Activated CD4-positive, alpha-beta T cell treated with anti-CD3 and anti-CD28 coated beads for 24 hours (primary cell): ENCODE measurements at places on chromosomes 4 and X.

- DNase-seq: no peak
Observed at GRCh38 chrX:50721764-50722521, 92.1 kb downstream of the SHROOM4 start.

- peak; percentile 73 for DNase-seq
Observed at GRCh38 chrX:11758400-11759171, 549 bp downstream of the MSL3 start.

GRCh38 chr4:24659241-24659961, 75.0 kb upstream of the DHX15 start:
- DNase-seq: no peak

DNA sequence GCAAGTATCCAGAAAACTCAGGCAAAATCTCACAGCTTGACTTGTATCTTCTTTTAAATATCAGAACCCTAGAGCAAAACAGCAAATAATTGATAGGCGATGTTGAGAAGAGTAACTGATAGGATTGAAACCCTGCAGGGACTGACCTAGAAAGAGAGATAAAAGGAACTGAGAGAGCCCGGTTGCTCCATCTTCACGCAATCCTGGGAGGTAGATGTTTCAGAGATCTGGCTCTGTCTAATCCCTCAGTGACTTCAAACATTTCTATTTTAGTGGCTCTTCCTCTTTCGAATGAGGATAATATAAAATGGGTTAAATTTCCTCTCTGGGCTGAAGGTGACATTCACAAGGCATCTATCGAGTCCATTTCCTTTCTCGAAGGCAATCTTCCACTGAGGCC, 39.3 kb upstream of the RPL34 start:
- no peak for DNase-seq

DNA sequence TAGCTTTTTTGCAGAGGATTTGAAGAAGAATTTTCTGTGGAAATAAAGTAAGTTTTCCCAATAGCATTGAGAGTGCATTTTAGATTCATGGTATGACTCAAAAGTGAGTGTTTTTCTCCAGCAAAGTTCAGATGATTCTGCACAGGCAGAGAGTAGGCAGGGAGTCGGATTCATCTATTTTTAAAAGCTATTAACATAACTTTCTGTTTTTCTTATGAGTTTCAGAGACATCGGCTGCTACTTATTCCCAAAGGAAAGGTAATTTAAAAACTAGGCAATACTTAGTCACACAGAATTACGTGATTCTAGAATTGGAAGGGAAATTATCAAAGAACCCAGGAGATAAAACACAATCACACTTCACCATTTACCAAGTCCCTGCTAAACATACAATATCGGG, 4.4 kb downstream of the CCDC110 start:
- DNase-seq: no peak

DNA sequence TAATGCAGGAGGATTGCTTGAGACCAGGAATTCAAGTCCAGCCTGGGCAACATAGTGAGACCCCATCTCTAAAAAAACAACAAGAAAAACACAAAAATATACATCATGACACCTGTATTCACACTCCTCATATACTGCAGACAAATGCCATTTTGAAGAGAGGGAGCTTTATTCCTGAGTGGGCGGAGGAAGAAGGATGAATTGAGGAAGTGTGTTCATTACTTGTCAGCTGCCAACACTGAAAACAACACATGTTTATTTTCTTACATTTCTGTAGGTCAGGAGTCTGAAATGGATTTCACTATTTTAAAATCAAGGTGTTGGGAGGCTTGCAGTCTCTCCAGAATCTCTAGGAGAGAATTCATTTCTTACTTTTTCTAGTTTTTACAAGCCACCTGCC, 47.2 kb upstream of the CD99 start:
- DNase-seq: no peak

- no peak for DNase-seq
Observed at GRCh38 chrX:112270991-112271390, 188.4 kb upstream of the TRPC5 start.

- DNase-seq: no peak
Observed at GRCh38 chrX:6299724-6300123, 71.1 kb upstream of the NLGN4X start.

DNA sequence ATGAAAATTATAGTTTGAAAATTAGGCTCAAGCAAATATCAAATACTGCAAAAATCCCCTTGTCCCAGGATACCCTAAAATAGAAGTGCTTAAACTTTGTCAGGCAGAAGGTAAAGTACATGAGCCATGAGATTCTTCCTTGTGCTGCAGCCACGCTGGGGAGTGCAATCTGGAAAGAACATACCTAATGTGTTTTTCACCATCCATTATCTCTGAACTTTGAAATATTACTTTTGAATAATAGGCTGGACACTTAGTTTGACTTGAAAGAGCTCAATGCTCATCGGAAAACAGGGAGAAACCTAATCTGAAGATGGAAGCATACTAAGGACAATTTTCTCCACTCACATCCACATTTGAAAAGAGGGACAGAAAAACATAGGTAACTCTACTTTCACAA, 18.9 kb downstream of the THAP9 start:
- DNase-seq: no peak

DNA sequence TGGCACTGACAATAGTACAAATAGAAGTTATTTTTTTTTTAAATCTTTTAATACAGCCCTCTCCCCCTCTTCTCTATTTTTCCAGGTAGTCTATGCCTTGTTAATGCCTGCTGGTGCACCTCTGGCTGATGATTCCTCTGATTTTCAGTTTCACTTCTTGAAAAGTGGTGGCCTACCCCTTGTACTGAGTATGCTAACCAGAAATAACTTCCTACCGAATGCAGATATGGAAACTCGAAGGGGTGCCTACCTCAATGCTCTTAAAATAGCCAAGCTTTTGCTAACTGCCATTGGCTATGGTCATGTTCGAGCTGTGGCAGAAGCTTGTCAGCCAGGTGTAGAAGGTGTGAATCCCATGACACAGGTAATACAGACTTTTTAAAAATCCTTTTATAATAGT, 99.1 kb downstream of the USP9X start:
- DNase-seq: no peak

- DNase-seq: no peak
Observed at GRCh38 chr4:12472087-12472486, 1012.1 kb downstream of the RAB28 start.

DNA sequence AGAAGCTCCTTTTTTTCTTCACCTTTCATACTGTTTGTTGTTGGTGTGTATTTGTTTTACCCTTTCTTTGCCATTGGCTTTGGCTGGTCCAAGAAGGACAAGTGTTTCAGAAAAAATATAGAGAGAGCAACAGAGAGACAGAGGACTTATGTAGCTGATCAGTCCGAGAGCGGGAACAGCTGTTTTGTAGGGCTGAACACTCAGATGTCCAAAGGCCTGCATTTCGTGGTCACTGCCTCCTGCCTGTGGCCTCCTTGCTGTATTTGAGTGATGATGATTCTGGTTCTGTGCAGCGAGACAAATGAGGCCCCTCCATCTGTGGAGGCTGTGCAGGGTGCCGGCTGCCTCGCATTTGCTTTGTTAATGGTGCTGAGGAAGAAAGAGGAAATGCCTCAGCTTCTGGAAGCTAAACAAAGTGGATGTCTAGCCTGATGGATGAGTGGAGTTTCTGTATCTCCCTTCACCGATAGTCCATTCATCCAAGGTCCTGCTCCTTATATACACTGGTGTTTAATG, 19.8 kb upstream of the STOX2 start:
- no peak for DNase-seq

DNA sequence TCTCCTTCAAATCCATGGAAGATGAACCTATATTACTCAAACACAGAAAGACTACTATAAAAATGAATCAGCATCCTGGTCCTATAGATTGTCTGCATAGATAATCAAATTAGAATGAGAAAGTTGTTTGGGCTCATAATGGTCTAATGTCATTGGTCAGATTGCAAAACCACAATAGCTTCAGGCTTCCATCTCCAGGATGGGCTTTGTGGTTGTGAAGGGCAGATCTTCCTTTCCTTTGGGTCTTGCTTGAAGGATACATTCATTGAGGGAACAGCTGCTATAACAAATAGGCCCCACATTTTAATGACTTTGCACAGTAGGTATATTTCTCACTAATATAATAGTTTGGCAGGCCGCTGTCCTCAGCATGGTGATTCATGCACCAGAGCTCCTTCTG, 94.3 kb downstream of the REPS2 start:
- DNase-seq: no peak

DNA sequence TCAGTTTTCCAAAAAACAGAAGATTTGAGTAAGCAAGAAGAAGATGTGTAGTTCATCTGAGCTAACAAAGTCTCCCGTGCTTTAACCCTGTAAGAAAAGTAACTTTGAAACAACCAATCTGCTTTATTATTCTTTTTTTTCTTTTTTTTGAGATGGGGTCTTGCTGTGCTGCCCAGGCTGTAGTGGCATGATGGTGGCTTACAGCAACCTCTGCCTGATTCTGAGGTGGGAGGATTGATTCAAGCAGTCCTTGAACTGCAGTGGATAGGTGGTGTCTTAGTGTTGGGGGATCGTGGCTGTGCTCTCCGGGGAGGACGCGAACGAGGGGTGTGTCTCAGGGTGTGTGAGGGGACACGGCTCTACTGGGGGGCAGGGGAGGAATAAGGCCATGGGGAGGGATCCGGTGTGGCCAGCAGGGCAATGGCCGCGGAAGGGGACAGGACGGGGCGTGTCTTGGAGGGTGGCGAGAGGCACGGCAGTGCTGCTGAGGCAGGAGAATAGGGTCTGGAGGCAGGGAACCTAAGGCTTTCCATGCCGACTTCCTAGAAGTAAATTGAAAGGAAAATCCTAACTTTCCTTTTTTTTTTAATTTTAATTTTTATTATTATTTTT, 2.4 kb downstream of the ARSD start:
- no peak for DNase-seq

DNA sequence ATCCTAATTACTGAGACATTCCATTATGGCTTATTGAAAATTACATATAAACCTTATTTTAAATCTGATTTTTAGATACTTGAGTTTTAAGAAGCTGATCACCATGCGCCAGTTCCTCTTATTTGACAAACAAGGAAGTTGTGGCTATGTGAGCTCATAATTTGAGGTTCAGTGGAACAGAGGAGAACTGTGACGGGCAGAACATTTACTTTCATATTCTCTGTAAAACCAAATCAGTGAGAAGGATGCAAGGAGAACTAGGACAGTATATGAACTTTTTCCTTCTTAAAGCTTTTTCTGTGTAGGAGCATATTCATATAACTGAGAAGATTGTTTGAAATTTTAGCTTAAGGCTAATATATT, 25.3 kb downstream of the STIM2 start:
- DNase-seq: no peak

DNA sequence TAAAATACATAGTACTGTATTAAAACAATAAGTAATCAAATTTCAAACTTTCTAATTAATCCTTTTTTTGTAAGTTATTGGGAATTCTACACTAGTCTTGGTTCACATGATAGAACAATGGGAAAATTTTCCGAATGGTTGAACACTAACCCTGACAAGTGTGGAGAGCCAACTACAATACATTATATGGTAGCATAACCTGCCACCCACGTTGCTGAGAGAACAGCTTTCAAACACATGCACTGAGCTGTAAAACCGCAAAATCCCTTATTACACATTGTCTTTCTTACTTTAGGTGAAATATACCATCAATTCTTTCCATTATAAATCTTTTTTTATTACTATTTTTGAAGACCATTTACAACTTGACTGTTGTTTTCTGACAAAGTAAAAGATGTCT, 54.7 kb downstream of the ANAPC10 start:
- DNase-seq: no peak

DNA sequence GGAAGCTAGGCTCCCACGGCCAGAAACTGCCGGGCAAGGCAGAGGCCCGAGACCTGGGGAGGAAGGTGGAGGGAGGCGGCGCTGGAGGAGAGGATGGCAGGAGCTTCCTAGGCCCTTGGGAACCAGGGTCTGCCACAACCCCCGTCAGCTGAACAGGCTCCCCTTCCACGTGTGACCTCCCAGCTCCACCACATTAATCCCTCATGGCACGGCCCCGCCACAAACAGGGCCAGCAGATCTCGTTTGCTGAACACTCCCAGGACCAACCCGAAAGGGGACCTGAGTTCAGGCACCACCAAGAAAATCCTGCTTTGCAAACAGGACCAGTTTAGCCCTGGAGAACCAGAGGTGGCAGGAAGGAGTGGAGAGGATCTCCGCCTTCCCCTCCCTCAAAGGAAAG, 62.7 kb downstream of the FHDC1 start:
- no peak for DNase-seq

- DNase-seq: no peak
Observed at GRCh38 chr4:87356832-87357526, 34.0 kb downstream of the HSD17B11 start.

DNA sequence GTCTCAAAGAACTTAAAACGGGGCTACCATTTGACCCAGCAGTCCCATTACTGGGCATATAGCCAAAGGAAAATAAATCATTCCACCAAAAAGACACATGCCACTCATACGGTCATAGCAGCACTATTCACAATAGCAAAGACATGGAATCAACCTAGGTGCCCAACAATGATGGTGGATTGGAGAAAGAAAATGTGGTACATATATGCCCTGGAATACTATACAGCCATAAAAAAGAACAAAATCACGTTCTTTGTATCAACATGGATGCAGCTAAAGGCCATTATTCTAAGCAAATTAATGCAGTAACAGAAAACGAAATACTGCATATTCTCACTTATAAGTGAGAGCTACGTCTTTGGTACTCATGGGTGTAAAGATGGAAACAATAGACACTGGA, 138.1 kb upstream of the NEIL3 start:
- DNase-seq: no peak

- DNase-seq: no peak
Observed at GRCh38 chrX:21158678-21159077, 215.5 kb upstream of the CNKSR2 start.

DNA sequence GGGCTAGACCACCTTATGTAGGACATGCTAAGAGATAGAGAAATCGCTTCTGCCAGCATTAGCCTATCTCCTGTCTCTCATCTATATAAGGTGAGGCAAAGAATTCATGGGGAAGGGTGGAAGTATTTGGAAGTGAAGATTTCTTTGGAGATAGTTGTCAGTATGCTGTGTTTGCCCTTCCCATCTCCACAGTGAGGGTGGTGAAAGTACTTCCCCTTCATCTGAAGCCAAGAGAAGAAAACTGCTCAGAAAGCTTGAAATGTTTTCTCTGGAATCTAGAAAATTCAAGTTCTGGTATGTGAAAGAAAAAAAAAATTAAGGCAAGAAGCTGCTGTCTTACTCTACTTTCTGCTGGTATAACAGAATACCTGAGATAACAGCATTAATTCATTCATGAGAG, 12.3 kb upstream of the ADH5 start:
- DNase-seq: no peak

GRCh38 chr4:7515390-7515902, 80.7 kb upstream of the PSAPL1 start:
- no peak for DNase-seq

- no peak for DNase-seq
Observed at GRCh38 chrX:49925176-49925575, 2.8 kb downstream of the CLCN5 start.
